ENCODE measurements at places on chromosomes 13 and 19.

- no peak for DNase-seq
Observed at GRCh38 chr13:106133025-106133424, 402.4 kb downstream of the EFNB2 start.

GRCh38 chr13:21837841-21838551 lies 167.1 kb downstream of the FGF9 start:
- no peak for DNase-seq

- DNase-seq = no peak
Observed at GRCh38 chr13:44919104-44919804, 70.0 kb downstream of the NUFIP1 start.

GRCh38 chr13:98797456-98797855 lies 45.0 kb upstream of the SLC15A1 start:
- DNase-seq = no peak

DNA sequence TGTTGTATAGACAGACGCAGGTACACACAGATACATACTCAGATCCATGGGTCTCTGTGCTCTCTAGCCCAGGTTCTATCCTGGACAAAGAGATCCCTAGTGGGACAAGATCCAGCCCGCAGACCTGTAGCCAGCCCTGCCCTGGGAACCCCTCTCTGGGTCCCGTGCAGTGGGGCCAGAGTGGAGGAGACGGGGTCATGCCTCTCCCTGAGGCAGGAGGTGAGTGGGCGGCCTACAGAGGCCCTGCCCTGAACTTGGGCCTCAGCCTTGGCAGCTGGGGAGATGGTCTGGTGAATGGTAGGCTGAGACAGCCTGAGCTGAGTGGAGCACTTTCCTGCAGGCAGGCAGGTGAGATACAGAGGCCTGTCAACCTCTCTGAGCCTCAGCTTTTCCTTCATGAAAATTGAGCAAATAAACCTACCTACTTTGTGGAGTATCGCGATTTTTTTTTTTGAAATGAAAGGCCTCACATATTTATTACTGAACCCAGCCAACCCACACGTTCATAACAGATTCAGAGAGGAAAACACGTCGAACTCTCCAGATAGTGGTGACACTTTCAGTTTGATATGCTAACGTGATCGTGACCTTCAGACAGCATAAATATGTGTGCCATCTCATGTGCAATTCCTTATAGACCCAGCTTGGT lies 3.4 kb upstream of the JUND start:
- DNase-seq = no peak

DNA sequence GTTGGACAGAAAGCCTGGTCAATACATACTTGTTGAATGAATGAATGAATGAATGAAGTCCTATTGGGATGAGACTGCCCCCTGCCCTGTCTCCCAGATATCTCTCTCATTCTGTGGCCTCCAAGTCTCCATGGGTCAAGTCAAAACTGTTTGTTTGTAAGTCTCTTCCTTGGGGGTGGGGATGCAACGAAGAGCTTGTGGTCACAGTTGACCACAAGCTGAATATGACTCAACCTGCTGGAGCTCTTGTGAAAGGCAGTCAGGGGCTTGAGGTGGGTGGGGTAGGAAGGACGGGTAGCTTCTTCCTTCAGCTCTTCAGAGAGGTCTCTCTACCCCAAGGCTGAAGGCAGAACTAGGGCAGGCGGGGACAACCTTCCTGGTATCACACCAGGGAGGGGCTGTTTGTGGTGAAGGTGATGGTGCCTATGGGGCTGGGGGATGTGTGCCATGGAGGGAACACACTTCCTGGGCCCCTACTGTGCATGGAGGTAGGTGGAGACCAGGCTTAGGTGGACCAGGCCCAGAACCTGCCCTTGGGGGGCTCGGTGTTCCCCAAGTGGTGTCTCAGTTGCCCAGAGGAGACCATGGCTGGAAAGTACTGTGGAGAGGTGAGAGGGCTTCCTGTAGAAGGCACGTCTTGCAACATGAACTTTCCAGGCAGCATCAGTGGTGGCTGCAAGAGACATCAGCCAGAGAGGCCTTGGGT lies 8.0 kb downstream of the MYO1F start:
- no peak for DNase-seq

DNA sequence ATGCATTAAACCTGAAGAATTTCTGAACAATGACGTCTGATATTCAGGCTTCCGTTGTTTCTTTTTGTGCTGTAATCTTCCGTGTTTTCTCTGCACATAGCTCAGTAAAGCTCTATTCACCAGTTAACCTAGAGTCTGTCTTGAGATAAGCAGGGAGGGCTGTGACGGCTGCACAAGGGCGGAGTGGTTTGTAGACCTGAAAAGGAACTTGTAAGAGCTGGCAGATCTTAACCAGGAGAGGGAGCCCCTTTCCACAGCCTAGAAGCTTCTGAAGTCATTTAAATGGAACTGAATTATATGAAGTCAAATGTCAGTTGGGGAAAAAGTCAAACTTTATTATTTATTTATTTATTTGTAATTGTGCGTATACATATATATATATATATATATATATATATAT lies 27.5 kb downstream of the DPRX start:
- DNase-seq = no peak

DNA sequence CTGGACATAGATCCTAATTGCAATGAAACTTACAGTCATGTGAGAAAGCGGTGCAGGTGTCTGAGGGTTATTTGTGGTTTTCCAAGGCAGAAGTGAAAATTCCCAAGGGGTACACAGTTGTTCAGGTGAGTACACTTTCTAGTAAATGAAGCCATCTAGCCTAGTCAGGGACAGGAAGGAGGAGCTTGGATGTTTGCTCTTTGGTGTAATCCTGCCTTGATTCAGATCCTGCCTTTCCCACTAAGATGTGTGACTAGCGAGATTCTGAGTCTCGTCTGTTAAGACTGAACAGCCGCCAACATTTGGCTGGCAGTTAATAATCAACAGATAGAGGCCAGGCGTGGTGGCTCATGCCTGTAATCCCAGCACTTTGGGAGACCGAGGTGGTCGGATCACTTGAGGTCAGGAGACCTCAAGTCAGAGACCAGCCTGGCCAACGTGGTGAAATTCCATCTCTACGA lies 2.5 kb downstream of the RPS9 start:
- DNase-seq = no peak

DNA sequence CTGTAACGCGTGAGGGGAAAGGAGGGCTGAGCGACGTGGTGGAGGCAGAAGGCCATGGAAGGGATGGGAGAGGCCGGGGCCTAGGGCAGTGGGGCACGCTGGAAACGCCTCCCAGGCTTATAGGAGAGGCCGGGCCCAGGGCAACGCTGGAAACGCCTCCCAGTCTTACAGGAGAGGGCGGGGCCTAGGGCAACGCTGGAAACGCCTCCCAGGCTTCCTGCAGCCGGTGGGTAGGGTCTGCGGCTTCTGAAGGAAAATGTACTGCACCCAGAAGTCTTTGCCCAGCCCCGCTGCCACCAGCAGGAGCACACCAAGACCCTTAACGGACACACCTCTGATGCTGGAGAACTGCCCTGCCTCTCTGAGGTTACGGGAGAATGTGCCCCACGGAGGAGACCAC lies 9.1 kb downstream of the CACTIN start:
- no peak for DNase-seq

- DNase-seq = no peak
Observed at GRCh38 chr19:37564624-37565369, 29.8 kb downstream of the ZNF571 start.

DNA sequence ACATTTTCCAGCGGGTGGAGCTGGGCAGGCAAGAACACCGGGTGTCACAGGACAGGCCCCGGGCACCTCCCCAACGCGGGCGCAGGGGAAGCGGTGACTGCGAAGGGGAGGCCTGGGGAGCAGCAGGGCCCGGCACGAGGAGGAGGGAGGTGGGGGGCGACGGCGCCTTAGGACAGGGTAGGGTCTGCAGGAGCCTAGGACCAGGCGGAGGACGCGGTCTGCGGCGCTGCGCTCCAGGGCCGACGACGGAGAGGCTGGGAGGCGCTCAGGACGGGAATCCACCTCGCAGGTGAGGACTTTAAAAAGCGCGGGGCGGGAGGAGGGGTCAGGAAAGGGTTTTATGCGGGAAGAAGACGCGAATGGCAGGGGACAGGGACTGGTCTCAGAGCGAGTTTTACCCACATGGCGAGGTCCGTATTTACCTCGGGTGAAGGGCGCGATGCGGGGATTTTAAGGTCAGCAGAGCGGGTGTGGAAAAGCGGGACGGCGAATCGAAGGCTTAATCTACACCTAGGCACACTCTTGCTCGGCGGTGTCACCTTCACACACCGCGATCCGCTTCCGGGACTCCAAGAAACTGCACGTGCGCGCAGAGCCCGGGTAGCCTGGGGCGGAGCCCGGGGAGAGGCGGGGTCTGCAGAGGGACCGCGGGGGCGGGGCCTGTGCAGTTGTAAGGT lies 13.5 kb downstream of the ERVV-2 start:
- no peak for DNase-seq

DNA sequence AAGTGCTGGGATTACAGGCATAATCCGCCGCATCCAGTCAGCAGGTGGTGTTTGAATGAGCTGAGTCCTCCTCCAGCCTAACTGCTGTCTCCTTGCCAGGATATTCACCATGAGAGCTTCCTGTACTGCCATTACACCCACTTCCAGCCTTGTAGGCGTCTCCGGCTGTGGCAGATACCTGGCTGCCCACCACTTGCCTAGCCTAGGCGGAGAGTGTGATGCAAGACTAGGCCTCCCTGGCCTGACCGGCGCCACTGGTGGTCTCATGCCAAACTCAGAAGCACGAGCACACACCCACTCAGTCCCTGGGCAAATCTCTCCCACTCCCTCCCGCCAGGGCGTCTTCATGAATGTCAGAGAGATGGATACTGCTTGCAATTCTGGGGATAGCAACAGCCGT lies 16.6 kb downstream of the IL12RB1 start:
- no peak for DNase-seq

DNA sequence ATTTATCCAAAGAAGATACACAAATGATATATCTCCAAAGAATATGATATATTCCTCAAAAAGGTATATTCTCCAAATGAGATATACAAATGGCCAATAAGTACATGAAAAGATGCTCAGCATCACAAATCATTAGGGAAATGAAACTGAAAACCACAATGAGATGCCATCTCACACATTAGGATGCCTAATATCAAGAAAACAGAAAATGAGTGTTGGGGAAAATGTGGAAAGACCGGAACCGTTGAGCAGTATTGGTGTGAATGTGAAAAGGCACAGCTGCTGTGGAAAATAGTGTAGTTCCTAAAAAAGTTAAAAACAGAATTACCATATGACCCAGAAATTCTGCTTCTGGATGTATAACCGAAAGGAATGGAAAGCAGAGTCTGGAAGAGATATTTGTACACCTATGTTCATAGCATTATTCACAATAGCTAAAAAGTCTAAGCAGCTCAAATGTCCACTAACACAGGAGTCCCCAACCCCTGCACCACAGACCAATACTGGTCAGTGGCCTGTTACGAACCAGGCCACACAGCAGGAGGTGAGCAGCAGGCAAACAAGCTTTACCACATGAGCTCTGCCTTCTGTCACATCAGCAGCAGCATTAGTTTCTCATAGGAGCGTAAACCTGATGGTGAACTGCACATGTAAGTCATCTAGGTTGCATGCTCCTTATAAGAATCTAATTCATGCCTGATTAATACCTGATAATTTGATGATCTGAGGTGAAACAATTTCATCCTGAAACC lies 291.9 kb downstream of the PCDH20 start:
- DNase-seq = no peak

- DNase-seq = no peak
Observed at GRCh38 chr13:24167666-24168391, 7.3 kb downstream of the SPATA13 start.

GRCh38 chr13:106919133-106919532 lies 351.2 kb upstream of the ARGLU1 start:
- DNase-seq = no peak

DNA sequence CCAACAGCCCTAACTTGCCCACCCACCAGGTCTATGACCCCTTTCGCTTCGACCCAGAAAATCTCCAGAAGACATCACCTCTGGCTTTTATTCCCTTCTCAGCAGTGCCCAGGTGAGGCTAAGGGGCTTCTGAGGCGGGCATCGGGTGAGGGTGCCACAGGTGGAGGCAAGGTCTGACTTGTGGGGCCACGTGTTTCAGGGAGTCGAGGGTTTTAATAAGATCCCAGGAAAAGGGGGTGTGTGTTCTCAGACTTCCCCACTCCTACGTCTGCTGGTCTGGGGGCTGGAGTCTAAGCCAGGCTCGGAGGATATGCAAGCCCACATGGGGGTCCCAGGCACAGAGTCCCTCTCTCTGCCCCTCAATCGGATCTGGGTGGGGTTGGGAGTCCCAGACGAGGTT lies 30.9 kb upstream of the CYP4F8 start:
- DNase-seq = no peak

DNA sequence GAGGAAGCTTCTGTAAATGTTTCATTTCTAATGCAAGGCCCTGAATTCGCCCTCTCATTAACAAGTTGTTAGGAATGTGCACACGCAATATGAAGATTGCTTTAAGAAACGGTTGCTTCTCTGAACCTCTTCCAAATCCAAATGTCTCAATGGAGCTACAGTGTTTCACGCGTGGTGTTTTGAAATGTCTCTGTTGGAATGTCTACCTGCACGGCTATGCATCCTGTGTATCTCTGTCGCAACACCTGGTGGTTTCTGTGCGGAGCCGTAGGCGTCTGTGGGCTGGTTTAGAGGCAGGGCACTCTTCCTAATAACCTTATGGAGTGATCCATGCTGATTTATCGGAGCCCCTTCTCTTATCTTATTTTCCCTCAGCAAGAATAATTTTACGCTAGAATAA lies 1584.2 kb upstream of the SLC10A2 start:
- DNase-seq = no peak

- DNase-seq = no peak
Observed at GRCh38 chr13:22915442-22916082, 265.2 kb upstream of the SGCG start.

GRCh38 chr19:10013834-10014618 lies 743 bp downstream of the RDH8 start:
- no peak for DNase-seq

GRCh38 chr19:45643927-45644771 lies 5.0 kb upstream of the EML2 start:
- DNase-seq = no peak
